ENCODE measurements at places on chromosomes 4 and X. TPM values are rescaled to one million over a fixed set of nuclear protein-coding genes. Genes with fewer than 3 reads are reported as not detected.

TEX11 gene
- not detected for total RNA-seq

GUCY2F gene
- not detected for total RNA-seq

PHOX2B gene
- total RNA-seq, result not detected

DCAF4L1 gene
- 0.18 TPM for total RNA-seq

BRS3 gene
- not detected for total RNA-seq

ARMCX1 gene
- 74.7 TPM for total RNA-seq

PABPC1L2B gene
- total RNA-seq, result 0.04 TPM

GAB1 gene
- total RNA-seq, result 31.7 TPM

PDLIM3 gene
- 541 TPM for total RNA-seq

GRCh38 chrX:153374426-153374825 lies 26.7 kb downstream of the PNMA6E start:
- DNase-seq, result no peak

- DNase-seq, result no peak
These were observed 139.5 kb downstream of the ANKRD50 start for GRCh38 chr4:124573056-124573455.

DNA sequence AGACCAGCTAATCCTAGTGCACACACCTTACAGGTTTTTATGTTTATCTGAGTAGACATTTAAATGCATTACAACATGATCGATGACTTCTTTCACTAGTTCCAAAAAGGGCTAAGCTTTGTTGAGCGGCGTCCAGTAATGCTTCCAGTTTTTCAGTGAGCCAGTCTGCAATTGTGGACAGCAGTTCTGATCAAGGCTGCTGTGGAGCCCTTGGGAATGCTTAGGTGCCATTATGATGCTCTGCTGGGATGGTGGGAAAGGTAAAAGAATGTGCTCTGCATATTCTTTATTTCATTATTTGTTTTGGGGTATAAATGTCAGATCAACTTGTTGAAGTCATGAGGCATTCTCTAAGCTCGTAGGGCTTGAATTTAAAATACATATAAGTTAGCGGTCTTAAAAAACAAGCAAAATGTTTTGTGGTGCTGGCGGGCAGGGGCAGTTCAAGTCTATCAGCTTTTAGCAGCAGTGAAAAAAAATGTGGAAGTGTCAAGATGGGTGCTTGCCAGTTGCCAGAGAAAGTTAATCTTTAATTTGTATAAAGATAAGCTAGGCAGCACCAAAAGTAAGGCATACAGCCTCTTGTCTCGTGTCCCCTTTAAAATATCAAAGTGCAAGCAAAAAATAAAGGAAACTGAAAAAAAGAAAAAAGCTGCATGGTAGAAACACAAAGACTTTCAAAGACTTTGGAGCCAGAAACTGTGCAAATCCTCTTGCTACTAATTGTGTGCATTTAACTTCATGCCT lies 5.8 kb downstream of the MID1IP1 start:
- DNase-seq, result no peak

- peak; percentile 5 for DNase-seq
These were observed 47.4 kb upstream of the AGA start for GRCh38 chr4:177489471-177490246.

DNA sequence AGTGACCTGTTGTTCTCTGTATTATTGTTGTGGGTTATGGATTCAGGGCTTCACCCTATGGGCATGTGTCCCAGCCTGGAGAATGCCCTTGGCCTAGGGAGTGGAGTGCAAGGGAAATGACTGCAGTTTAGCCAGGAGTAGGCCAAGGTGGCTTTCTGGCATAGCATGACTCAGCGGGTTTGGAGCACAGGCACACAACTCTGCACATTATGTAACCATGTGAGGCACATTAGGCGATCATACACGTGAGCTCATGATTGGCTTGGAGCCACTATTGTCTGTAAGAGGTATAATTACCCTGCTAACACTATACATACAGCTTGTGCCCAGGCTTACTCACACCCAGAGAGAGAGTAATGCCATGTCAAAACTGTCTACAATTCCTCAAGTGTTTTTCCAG lies 35.1 kb upstream of the TACR3 start:
- DNase-seq, result peak; percentile 4

DNA sequence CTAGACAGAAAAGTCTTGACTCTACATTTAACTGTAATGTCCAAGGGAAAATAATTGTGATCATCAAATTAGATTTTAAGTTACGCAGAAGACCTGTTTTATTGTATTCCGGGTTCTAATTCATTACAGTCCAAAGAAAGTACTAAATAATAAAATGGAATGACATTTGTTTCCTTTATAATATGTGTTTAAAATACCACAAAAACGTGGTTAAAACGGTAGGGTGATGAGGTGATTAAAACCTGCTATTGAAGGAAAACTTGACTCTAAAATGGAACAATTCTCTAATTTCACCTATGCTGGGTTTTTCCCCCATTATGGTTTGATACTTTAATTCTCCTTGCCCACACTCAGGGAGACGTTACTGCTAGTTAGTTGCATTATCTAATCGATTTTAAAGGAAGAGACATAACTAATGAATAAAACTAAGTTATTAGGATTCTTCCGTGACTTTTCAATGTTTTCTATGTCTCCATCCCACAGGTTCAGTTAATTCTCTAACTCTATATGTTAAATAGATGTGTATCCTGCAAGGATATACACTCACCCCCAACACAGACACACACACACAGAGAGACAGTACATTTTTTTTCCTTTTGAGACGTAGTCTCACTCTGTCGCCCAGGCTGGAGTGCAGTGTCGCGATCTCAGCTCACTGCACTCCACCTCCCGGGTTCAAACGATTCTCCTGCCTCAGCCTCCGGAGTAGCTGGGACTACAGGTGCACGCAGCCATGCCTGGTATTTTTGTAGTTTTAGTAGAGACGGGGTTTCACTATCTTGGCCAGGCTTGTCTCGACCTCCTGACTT lies 80.8 kb downstream of the GK start:
- DNase-seq, result no peak

DNA sequence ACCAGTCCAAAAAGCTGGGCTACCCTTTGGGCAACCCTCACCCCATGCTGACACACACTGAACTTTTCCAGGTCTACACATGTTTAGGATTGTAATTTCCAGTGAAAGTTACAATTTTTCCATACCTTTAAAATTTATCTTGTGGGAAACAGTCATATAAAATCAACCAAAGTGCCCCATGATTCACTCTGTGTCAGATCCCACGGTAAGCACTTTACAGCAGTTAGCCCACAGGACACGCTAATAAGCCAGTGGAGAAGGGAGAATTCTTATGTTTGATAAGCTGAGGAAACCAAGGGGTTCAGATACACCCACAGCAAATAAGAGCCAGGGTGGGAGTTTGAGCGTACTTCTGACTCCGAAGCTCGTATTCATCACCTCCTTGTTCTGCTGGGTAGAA lies 72.4 kb upstream of the TBL1X start:
- no peak for DNase-seq

DNA sequence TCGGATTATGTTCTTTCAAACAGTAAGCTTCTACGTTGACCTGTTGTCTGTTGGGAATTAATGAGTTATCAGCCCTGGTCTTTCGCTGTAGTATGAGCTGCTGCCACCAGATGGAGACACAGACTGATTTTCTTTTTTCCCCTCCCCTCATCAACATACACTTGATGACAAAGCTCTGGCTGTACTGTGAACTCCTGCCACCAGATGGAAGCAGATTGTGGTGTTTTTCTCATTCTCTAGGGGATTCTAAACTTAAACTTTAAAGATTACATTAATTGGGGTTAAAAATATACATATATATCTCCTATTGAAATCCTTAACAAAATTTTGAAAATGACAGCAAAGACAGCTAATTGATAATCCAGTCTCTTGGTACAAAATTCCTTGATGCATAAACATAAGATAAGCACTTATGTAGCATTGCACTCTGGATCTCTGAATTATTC lies 44.8 kb downstream of the SMS start:
- DNase-seq, result peak; percentile 87

DNA sequence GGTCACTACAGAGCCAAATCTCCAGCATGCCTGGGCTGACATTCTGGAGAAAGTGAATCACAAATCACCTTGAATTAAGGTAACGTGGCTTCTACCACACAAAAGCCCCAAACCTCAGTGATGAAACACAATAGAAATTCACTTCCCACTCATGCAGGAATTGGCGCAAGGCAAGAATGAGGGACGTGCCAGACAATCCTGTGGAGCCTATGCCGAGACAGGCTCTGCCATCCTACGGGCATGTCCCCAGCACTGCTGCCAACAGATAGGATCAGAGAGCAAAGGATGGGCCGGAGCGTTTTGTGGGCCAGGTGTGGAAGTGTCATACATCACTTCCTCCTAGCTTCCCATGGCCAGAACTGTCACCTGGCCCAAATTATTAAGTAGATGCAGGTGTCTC lies 118.0 kb downstream of the IRF2 start:
- no peak for DNase-seq

- peak; percentile 35 for DNase-seq
These were observed 14.8 kb upstream of the MAMLD1 start for GRCh38 chrX:150348365-150348764.

GRCh38 chr4:52633846-52634245 lies 25.3 kb downstream of the USP46 start:
- DNase-seq, result no peak

GRCh38 chr4:73315091-73315490 lies 56.5 kb upstream of the ANKRD17 start:
- DNase-seq, result peak; percentile 3

- DNase-seq, result no peak
These were observed 49.5 kb upstream of the GABRQ start for GRCh38 chrX:152588206-152588605.

GRCh38 chr4:16636912-16637630 lies 261.4 kb downstream of the LDB2 start:
- DNase-seq, result peak; percentile 80

DNA sequence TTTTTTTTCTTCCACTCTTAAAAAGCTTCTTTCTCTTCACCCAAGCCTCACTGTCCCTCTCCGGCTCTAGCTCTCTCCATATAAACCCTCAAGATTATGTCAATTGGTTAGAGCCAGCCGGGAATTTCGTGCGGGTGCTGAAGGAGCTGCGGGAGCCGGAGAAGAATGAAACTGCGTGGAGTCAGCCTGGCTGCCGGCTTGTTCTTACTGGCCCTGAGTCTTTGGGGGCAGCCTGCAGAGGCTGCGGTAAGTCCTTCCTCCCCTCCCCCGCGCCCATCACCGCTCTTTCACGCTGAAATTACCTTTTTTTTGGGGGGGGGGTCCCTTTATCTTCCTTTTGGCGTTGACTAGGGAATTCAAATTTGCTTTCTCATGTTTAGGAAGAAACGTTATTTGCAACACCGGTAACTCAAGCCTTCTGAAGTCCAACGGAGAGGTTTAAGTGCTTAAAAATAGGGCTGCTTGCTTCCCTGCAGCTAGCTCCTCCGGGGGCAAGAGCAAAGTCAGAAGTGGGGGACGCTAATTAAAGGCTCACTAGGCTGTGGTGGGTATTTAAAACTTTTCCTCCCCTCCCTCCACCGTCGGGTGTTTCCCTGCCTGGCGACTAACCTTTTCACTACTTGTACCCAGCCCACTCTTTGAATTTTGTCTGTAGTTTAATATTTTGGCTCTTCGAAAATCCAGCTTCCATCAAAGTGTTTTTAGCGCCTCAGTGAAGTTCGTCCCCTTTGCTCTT lies 491 bp downstream of the COL4A5 start:
- peak; percentile 23 for DNase-seq

- no peak for DNase-seq
These were observed 45.5 kb upstream of the NKX1-1 start for GRCh38 chr4:1451752-1452122.

DNA sequence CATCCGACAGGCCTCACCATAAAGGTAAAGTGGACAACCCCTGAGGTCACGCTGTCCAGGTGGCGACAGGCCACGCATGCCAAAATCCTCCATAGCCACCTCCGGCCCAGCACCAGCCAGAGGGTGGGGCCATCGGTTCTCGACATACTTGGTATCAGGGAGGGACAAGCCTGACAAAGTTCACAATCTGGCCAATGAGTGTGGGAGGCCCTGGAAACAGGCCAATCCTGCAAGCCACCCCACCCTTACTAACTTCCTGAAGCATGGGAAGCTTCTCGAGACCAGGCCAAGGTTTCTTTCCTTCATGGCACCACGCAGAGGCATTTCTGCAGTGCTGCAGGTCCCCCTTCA lies 73.8 kb downstream of the MTMR1 start:
- no peak for DNase-seq

GRCh38 chrX:22730542-22730941 lies 269.2 kb upstream of the DDX53 start:
- no peak for DNase-seq

GRCh38 chrX:155441097-155441496 lies 17.3 kb downstream of the F8A3 start:
- no peak for DNase-seq

GRCh38 chr4:93053140-93053539 lies 749.4 kb downstream of the GRID2 start:
- no peak for DNase-seq

GRCh38 chr4:77454858-77455257 lies 150.8 kb upstream of the CXCL13 start:
- peak; percentile 16 for DNase-seq

DNA sequence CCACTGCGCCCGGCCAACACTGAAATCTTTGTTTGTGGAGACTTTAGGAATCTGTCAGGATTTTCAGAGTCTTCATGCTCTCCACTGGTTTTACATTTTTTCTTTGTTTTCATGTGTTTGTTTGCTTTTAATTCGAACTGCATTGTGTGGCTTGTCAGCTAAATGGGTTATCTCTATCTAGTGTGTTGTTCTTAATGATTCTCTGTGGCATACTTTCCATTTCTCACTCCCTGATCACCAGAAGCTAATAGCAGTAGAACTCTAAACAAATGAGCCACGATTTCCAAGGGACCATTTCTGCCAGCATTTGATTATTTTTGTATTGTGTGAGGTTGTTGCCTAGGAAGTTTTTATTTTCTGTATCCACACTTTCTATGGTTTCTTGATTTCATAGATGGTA lies 352.4 kb downstream of the CAMK2D start:
- DNase-seq, result peak; percentile 44

DNA sequence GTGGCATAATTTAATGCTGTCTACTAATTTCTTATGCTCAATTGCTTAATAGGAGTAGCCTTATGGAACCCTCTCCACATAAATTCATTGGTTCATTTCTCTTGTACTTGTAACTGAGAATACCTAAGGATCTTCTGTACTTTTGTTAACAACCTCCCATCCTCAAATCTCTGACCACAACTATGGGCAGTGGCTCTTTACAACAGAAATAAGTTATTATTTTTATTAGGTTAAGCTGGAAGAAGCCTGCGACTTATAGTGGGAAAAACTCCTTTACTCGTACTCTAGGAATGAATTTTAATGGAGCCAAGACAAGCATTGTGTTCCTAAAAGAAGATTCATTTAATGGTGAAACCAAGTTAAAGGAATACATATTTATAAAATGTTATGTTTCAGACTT lies 337.1 kb upstream of the CTSO start:
- no peak for DNase-seq
